ENCODE measurements at places on chromosomes 1 and 21. TPM values are rescaled to one million over a fixed set of nuclear protein-coding genes. Genes with fewer than 3 reads are reported as not detected.

GRCh38 chr1:145846201-145846612 lies 777 bp downstream of the NUDT17 start:
- H3K4me3 ChIP-seq = no peak overlapping the region
- peak; percentile 40 for DNase-seq
- peak overlapping the region; percentile 79 for H3K27ac ChIP-seq
- peaks cover 5% of the 10 kb centered on the region for H3K4me1 ChIP-seq
- H3K27me3 ChIP-seq = no peaks in the 10 kb centered on the region

GRCh38 chr1:231694465-231695077 lies 68.0 kb downstream of the DISC1 start:
- no peak overlapping the region for H3K27ac ChIP-seq
- no peak for DNase-seq
- H3K4me3 ChIP-seq = no peak overlapping the region
- H3K36me3 ChIP-seq = peaks cover 11% of the 10 kb centered on the region
- H3K4me1 ChIP-seq = peaks cover 45% of the 10 kb centered on the region

GRCh38 chr1:104132382-104132973 lies 382.8 kb downstream of the AMY1C start:
- no peak overlapping the region for H3K27ac ChIP-seq
- H3K27me3 ChIP-seq = no peaks in the 10 kb centered on the region
- no peaks in the 10 kb centered on the region for H3K36me3 ChIP-seq
- no peak for DNase-seq
- no peak overlapping the region for H3K4me3 ChIP-seq

GRCh38 chr21:15295875-15296274 lies 231.1 kb upstream of the NRIP1 start:
- peaks cover 33% of the 10 kb centered on the region for H3K4me1 ChIP-seq
- no peak overlapping the region for H3K4me3 ChIP-seq
- DNase-seq = no peak
- no peak overlapping the region for H3K27ac ChIP-seq

DNA sequence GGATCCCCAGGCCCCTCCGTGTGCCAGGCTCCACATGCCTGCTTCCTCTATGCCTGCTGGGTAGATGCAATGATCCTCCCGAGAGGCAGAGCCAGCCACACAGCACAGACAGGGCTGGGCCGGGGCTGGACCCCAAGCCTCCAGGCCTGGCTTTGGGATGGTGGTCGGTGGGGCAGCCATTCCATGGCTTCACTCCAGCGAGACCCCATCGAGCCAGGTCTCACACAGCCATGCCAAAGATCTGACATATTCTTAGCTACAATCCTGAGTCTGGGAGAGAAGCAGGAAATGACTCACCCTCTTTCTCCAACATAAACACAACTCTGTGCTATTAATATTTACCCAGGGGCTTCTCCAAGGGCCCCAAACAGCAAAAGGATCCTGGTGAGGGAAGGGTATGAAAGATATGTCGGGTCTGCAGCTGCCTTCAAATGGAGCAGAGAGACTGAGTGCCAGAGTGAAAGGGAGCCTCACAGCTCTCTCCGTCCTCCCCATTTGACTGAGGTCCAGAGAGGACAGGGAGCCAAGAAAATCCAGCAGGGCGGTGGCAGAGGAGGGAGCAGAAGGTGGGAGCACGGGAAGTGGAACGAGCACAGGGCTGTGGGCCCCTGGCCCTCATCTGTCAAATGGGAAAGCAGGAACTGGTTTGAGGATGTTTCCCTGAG lies 639.5 kb downstream of the MATN1 start:
- H3K27me3 ChIP-seq = no peaks in the 10 kb centered on the region
- peak overlapping the region; percentile 44 for H3K4me3 ChIP-seq
- H3K36me3 ChIP-seq = no peaks in the 10 kb centered on the region
- H3K4me1 ChIP-seq = peaks cover 15% of the 10 kb centered on the region
- no peak for DNase-seq

DNA sequence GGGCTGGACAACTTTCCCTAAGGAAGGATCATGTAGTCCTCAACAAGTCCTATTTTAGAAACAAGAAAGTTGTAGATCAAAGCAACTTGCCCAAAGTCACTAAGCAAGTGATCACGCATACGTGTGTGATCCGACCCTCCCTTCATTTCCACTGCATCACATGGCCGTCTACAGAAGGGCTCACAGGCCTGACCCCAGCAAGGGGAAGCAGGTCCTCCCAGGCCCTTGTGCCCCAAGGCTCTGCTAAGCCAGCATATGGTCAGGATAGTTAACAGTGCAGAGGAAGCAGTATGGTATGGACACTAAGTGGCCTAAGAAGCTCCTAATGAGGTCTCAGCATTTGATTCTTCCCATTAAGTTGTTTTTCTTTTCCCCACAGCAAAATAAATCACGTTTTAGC lies 24.8 kb downstream of the TFAP2E start:
- no peak for DNase-seq
- H3K27ac ChIP-seq = no peak overlapping the region
- H3K4me3 ChIP-seq = no peak overlapping the region
- no peaks in the 10 kb centered on the region for H3K27me3 ChIP-seq
- H3K4me1 ChIP-seq = peaks cover 15% of the 10 kb centered on the region

- H3K36me3 ChIP-seq = no peaks in the 10 kb centered on the region
- no peak for DNase-seq
- no peak overlapping the region for H3K27ac ChIP-seq
- no peaks in the 10 kb centered on the region for H3K4me1 ChIP-seq
These were observed 1044.4 kb downstream of the PLA2G4A start for GRCh38 chr1:187873126-187873525.

GRCh38 chr1:12272770-12273169 lies 42.9 kb downstream of the VPS13D start:
- no peak overlapping the region for H3K27ac ChIP-seq
- H3K4me3 ChIP-seq = no peak overlapping the region
- H3K4me1 ChIP-seq = no peaks in the 10 kb centered on the region
- H3K27me3 ChIP-seq = no peaks in the 10 kb centered on the region
- DNase-seq = no peak
- H3K36me3 ChIP-seq = peaks cover 14% of the 10 kb centered on the region

DNA sequence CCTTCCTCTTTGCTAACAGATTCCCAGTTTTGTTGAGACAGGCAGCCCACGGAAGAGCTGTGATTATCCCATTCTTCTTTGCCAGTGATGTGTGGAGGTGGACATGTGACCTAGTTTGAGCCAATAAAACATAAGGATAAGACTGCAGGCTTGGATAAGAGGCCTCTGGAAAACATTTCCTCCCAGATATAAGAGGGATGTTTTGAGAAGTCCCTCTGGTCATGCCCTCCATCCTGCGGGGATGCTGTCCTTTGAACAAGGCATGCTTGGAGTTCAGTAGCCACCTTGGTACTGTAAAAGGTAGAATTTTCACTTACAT lies 155.7 kb downstream of the TM2D1 start:
- peaks cover 14% of the 10 kb centered on the region for H3K4me1 ChIP-seq
- H3K36me3 ChIP-seq = peaks cover 8% of the 10 kb centered on the region
- H3K4me3 ChIP-seq = no peak overlapping the region
- H3K27ac ChIP-seq = peak overlapping the region; percentile 28
- DNase-seq = no peak

- H3K4me1 ChIP-seq = no peaks in the 10 kb centered on the region
- DNase-seq = no peak
These were observed 626.2 kb downstream of the SMYD3 start for GRCh38 chr1:245880754-245881403.

- H3K4me3 ChIP-seq = peak overlapping the region; percentile 86
- peaks cover 49% of the 10 kb centered on the region for H3K27me3 ChIP-seq
- DNase-seq = no peak
- no peak overlapping the region for H3K27ac ChIP-seq
These were observed 930 bp downstream of the SLC30A10 start for GRCh38 chr1:219927298-219927955.

DNA sequence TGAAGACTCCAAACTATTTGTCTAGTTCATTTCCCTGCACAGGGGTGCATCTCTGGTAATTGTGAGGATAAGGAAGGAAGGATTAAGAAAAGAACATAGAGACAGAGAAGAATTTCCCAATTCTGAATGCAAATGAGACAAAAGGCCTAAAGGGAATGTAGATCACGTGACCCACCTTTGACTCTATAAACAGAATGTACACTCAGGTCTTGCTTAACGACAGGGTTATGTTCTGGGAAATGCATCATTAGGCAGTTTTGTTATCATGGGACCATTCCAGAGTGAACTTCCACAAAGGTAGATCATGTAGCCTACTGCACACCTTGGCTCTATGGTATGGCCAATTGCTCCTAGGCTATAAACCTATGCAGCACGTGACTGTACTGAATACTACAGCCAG lies 252.3 kb upstream of the ZP4 start:
- H3K27ac ChIP-seq = no peak overlapping the region
- DNase-seq = no peak
- no peaks in the 10 kb centered on the region for H3K36me3 ChIP-seq
- no peaks in the 10 kb centered on the region for H3K27me3 ChIP-seq
- H3K4me1 ChIP-seq = no peaks in the 10 kb centered on the region
- H3K4me3 ChIP-seq = no peak overlapping the region

GRCh38 chr1:159229896-159230295 lies 25.2 kb downstream of the ACKR1 start:
- no peaks in the 10 kb centered on the region for H3K36me3 ChIP-seq
- no peak for DNase-seq
- H3K27me3 ChIP-seq = peaks cover 30% of the 10 kb centered on the region
- no peak overlapping the region for H3K4me3 ChIP-seq
- no peak overlapping the region for H3K27ac ChIP-seq

The AMY1C gene
- total RNA-seq = not detected

The TM2D1 gene
- 23.9 TPM for total RNA-seq

The MEGF6 gene
- 38.8 TPM for total RNA-seq

The MRPS6 gene
- 91.4 TPM for total RNA-seq

The CHIT1 gene
- total RNA-seq = not detected

The PLPP3 gene
- total RNA-seq = 21.2 TPM

All from neural crest cell (in vitro differentiated cells).